ENCODE measurements at places on chromosomes 4 and X. TPM values are rescaled to one million over a fixed set of nuclear protein-coding genes. Genes with fewer than 3 reads are reported as not detected.

DNA sequence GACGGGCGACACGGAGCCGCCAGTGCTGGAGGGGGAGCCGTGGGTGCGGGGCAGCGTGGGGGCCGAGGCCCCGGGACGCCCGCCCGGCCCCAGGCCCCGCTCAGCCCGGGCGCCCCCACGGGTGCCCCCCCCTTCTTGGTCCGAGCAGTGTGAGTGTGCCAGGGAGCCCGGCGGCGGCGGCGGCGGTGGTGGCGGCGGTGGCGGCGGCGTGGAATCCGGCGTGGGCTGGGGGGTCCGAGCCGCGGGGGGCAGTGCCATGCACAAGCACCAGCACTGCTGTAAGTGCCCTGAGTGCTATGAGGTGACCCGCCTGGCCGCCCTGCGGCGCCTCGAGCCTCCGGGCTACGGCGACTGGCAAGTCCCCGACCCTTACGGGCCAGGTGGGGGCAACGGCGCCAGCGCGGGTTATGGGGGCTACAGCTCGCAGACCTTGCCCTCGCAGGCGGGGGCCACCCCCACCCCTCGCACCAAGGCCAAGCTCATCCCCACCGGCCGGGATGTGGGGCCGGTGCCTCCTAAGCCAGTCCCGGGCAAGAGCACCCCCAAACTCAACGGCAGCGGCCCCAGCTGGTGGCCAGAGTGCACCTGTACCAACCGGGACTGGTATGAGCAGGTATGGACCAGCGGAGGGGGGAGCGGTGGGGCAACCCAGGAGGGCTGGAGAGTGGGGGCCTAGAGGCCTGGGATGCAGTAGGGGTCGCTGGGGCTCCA is 466 bp downstream of the DLG3 start:
- no peaks in the 10 kb centered on the region for H3K4me1 ChIP-seq
- no peaks in the 10 kb centered on the region for H3K36me3 ChIP-seq

DNA sequence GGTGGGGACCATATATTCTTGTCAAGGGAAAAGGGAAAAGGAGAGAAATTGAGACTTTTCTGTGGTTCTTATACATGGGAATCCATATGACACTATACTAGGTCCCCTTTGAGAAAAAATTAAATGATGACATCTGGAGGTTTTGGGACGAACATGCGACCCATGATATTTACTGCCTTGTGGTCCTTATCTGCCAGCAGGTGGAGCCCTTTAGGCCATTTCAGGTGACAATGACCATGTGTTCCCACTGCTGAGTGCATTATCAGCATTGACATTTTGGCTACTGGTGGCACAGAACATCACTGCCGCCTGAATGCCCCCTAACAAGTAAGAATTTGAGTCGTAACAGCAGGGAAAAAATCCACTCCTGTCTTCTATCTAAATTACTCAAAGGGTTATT is 843.4 kb downstream of the FSTL5 start:
- H3K4me3 ChIP-seq, result no peak overlapping the region
- H3K36me3 ChIP-seq, result no peaks in the 10 kb centered on the region
- no peaks in the 10 kb centered on the region for H3K4me1 ChIP-seq
- no peaks in the 10 kb centered on the region for H3K27me3 ChIP-seq
- H3K27ac ChIP-seq, result no peak overlapping the region

Gene MAGEC1
- not detected for total RNA-seq

- no peaks in the 10 kb centered on the region for H3K4me1 ChIP-seq
- no peak overlapping the region for H3K4me3 ChIP-seq
- DNase-seq, result no peak
Observed at GRCh38 chr4:96379524-96379923, 539.6 kb downstream of the PDHA2 start.

DNA sequence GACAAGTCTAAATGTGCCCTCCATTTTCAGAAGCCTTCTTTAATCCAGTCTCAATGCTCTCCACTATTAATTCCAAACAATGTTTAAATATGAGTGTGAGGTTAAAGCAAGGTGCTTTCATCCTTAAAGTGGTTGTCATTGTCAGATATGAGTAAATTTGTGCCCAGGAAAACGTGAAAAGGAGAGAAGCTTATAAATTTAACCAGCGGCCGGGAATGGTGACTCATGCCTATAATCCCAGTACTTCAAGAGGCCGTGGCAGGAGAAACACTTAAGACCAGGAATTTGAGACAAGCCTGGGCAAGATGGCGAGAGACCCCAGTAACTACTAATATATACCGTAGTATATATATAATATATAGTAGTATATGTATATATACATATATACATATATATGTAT is 270.0 kb downstream of the ARHGAP24 start:
- peaks cover 38% of the 10 kb centered on the region for H3K4me1 ChIP-seq
- no peak overlapping the region for H3K27ac ChIP-seq
- H3K27me3 ChIP-seq, result no peaks in the 10 kb centered on the region
- no peak overlapping the region for H3K4me3 ChIP-seq
- no peak for DNase-seq
- H3K36me3 ChIP-seq, result no peaks in the 10 kb centered on the region

- no peaks in the 10 kb centered on the region for H3K27me3 ChIP-seq
- DNase-seq, result no peak
- H3K4me1 ChIP-seq, result no peaks in the 10 kb centered on the region
- H3K27ac ChIP-seq, result no peak overlapping the region
- no peaks in the 10 kb centered on the region for H3K36me3 ChIP-seq
- no peak overlapping the region for H3K4me3 ChIP-seq
Observed at GRCh38 chr4:152265149-152265621, 270.7 kb downstream of the FBXW7 start.

- no peak overlapping the region for H3K4me3 ChIP-seq
- no peaks in the 10 kb centered on the region for H3K4me1 ChIP-seq
- no peaks in the 10 kb centered on the region for H3K27me3 ChIP-seq
- no peak for DNase-seq
Observed at GRCh38 chr4:63049726-63050125, 1359.5 kb downstream of the TECRL start.

DNA sequence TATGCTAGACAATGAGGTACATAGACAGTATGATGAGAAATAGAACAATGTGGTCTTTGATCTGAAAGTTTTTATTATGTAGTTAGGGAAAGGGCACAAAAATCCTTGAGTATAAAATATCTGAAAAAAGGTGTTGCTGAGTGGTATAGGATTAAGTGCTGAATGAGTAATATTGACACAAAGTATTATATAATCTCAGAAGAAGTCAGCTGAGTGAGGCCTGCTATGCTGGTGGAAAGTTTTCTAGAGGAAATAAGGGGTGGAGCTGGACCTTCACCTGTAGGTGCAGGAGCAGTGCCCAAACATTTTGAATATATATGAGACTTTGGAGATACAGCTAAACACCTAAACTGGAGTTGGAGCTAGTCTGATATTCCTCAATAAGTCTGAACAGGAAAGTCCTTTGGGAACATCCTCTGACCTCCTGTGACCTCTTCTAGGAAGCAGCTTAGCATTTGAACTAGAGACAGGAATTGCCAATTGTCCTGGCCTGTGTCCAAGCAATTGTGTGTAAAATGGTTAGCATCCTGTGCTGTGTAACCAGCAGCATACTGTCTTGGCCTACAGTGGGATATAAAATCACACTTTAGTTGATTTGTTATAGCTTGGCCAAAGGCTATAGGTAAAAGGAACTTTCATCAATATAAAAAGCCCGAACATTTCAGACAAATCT is 285.3 kb downstream of the ANKRD50 start:
- H3K4me1 ChIP-seq, result no peaks in the 10 kb centered on the region
- no peak overlapping the region for H3K27ac ChIP-seq
- H3K27me3 ChIP-seq, result no peaks in the 10 kb centered on the region
- no peaks in the 10 kb centered on the region for H3K36me3 ChIP-seq
- DNase-seq, result no peak
- no peak overlapping the region for H3K4me3 ChIP-seq

DNA sequence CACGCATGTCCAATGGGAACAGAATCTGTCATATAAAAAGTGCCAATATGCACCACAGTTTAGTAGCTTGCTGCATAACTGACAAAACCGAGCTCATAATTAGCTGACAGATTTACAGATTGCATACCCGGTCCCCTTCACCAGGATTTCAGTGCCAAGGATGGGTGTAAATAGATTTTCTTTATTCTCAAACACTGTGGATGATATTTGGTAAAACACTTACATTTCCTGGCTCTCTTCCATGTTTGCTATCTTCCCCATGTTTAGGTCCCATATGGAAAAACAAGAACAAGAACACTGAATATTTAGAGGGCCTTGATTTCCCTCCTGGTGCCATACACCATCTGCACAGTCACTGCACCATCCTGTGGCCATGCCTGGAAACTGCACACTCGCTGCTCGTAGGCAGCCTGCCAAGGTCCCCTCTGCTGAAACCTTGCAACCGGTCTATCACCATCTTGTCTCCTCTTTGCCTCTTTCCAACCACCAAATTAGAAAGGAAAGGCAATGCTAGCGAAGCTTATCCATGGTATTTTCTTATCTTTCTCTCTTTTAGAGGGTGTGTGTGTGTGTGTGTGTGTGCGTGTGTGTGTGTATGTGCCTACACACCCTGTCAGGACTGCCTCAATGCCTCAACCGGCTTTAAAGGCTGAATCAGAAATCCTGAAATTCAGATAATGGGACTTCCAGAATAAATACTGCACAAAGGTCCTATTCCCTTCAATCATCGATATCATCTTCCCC is 124.2 kb upstream of the MBNL3 start:
- H3K36me3 ChIP-seq, result no peaks in the 10 kb centered on the region
- H3K27ac ChIP-seq, result no peak overlapping the region
- no peaks in the 10 kb centered on the region for H3K27me3 ChIP-seq
- no peaks in the 10 kb centered on the region for H3K4me1 ChIP-seq
- DNase-seq, result peak; percentile 75

DNA sequence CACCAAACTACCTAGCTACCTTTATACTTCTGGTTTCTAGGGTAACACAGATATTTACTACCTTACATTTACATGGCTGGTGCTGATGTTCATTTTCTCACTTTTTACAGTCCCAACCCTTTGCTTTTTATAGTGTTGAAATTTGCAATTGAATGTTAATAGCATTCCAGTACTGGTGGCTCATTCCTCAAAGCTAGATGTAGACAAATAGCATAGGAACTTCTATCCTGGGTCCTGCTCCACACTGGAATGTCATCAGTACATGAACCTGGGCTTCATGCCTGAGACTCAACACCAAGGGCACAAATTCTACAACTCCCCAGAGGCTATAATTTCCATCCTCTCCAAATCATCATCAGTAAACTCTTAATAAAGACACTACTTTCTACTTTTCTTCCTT is 10.3 kb upstream of the TRMT2B start:
- no peak overlapping the region for H3K4me3 ChIP-seq
- no peaks in the 10 kb centered on the region for H3K27me3 ChIP-seq
- no peak overlapping the region for H3K27ac ChIP-seq
- DNase-seq, result no peak
- H3K4me1 ChIP-seq, result no peaks in the 10 kb centered on the region

All from pancreas (tissue), 10 donors.